Substantia nigra (tissue), 51 donors: ENCODE measurements at places on chromosomes 11 and 22.

DNA sequence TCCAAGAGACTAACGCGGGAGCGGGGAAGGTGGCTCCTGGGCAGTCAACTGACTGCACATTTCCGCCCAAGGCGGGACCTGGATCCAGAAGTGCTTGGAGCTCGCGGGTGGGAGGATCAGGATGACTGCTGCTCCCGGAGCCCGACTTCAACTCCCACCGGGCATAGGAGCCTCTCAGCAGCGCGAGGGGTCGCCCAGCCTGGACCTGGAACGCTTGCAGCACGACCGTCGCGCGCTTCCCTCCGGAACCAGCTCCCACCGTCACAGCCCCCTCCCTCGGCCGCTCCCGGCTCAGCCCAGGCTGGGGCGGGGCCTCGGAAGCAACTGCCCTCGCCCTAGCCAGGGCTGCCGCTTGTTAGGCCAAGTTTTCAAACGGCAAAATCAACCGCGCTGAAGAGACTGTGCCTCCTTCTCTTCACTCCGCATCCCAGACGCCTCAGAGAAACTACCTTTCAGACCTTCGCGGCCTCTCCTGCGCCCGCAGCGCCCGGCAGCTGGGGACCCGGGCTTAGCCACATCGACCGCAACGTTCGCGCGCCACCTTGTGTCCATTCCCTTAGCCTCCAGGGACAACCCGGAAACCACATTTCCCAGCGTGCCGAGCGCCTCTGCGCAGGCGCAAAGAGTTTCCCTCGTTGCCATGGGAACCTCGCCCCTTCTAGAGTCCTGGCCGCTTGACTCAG, 14.0 kb downstream of the SSH3 start:
- DNase-seq, result peak; percentile 95

DNA sequence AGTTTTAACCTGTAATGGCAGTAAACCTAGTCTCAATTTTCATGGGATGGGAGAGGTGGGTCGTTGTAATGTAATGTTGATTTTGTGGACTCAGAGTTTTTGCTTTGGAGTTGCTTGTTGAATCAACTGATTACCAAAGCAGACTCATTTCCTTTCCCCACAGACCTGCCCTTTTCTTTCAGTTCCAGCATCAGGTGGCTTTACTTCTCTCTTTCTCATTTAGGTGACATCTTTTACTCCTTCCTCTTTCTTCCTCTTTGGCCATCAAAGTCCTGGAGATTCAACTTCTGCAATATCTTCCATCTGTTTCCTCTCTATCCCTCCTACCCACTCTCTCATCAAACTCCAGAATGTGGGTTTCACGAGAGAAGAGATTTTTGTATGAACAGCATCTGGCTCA, 313.9 kb downstream of the TMEM135 start:
- DNase-seq, result no peak

DNA sequence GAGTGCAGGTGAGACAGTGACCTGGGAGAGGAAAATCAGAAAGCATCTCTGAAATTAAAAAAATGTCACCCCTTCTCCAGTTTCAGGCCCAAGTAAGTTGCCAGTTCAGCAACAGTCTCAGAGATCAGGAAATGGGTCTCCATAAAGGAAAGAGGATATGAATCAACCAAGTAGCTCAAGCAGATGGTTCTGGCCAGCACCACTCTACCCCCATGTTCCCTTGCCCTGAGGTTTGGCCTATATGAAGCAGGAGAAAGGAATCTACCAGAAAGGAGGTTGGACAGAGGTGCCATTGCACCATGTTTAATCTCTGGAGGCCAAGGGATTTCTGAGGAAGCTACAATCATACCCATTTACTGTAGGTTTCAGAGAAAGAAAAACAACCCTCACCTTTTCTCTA, 7.7 kb downstream of the FZD4 start:
- no peak for DNase-seq

GRCh38 chr11:64848826-64849597, 4.6 kb upstream of the CDC42BPG start:
- no peak for DNase-seq

- DNase-seq, result no peak
Observed at GRCh38 chr11:108733479-108734116, 68.7 kb downstream of the DDX10 start.

DNA sequence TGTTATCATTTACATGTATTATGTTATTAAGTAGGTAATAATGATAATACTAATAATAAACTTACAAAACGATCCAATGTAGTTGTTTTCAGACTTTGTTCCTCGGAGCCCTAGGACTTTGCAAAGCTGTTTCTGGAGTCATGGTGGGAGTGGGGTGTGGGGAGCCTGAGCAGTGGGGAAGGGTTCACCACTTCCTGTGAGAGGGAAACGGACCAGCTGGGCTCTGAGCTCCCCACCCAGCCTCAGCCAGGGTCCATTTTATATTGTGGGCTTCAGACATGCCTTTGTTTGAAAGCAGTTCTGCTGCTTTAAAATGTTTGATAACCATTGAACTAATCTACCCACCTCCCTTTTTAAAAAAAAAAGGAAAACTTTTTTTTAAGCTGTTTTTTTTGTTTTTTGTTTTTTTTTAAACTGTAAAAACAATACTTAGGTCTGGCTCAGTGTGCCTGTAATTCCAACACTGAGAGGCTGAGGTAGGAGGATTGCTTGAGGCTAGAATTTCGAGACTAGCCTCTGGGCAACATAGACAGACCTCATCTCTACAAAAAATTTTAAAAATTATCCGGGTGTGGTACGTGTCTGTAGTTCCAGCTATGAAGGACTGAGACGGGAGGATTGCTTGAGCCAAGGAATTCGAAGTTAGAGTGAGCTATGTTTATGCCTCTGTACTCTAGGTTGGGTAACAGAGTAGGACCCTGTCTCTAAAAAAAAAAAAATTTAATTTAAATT, 7.0 kb downstream of the SERPING1 start:
- DNase-seq, result no peak

- DNase-seq, result no peak
Observed at GRCh38 chr11:15179167-15179566, 64.4 kb downstream of the INSC start.

DNA sequence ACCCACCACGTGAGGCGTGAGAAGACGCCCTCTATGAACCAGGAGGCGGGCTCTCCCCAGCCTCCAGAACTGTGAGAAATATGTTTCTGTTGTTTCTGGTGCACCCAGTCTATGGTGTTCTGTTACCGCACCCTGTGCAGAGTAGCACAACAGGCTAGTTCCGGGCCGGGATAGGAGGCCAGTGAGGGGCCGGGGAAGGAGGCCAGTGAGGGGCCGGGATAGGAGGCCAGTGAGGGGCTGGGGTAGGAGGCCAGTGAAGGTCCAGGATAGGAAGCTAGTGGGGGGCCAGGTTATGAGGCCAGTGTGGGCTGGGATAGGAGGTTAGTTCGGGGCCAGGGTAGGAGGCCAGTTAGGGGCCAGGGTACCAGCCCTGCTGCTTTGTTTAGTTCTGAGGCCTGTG, 204.6 kb downstream of the BARX2 start:
- no peak for DNase-seq

DNA sequence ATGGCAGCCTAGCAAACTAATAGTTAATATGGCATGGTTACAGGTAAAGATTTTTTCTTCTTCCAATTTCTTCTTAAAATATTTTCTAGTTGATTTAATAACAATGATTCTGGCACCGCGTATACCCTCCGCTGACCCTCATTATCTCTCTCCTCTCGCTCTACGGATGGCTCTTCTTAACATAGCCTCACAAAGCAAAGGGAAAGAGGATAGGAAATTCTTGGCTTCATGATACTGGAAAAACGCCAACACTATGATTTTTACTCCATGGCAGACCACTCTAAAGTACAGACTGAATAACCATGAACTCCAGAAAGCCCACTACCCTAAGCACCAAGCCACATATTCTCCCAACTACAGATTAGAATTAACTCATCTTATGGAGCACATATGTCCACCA, 6.1 kb downstream of the PI4KA start:
- DNase-seq, result no peak

- no peak for DNase-seq
Observed at GRCh38 chr11:70506986-70507385, 108.7 kb downstream of the CTTN start.

GRCh38 chr11:38593649-38594048, 1995.6 kb upstream of the RAG2 start:
- DNase-seq, result no peak

DNA sequence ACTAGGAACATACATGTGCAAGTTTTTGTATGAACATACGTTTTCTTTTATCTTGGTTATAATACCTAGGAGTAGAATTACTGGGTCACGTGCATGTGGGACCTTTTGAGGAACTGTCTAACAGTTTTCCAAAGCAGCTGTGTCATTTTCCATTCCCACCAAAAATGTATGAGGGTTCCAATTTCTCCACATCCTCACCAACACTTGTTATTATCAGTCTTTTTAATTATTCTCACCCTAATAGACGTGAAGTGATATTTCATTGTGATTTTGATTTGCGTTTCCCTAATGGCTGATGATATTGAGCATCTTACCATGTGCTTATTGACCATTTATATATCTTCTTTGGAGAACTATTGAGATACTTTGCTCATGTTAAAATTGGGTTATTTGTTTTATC, 162.1 kb downstream of the CHST1 start:
- no peak for DNase-seq

GRCh38 chr22:46079093-46079860, 71.0 kb upstream of the PPARA start:
- DNase-seq, result no peak

GRCh38 chr11:257766-258493, 20.3 kb upstream of the NLRP6 start:
- no peak for DNase-seq

DNA sequence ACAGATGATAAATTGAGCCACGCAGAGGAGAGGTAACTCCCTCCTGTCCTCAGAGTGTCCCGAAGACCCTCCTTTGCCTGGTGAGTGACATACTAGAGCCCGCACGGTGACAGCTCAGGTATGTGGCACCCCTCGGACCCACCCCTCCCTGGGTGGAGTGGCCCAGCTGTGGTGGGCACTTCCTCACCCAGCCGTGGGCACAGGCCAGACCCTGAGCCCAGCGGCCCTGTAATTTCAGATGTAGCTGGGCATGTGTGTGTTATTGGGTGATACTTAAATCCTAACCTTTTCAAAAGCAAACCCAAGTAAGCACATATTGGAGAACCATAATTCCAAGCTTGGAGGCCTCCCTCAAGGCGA, 93.2 kb downstream of the WNT7B start:
- DNase-seq, result no peak

- no peak for DNase-seq
Observed at GRCh38 chr11:62895501-62895900, 14.8 kb downstream of the SLC3A2 start.

DNA sequence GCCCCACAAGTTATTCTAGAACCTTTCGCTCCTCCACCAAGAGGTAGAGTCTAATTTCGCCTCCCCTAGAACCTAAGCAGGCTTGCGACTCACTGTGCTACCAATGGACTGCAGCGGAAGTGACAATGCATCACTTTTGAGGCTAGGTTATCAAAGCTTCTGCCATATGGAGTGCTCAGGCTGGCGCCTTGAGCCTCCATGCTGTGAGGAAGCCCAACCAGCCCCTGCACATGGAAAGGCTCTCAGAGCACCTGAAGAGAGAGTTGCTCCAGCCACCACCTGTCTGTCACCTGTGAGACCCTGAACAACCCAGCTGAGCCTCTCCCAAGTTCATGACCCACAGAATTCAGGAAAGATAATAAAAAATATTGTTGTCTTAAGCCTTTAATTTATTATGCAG, 29.3 kb upstream of the CBX7 start:
- no peak for DNase-seq

GRCh38 chr11:61034704-61035525, 63.4 kb downstream of the CD6 start:
- no peak for DNase-seq

GRCh38 chr11:128802358-128802981, 64.6 kb downstream of the KCNJ1 start:
- DNase-seq, result no peak

DNA sequence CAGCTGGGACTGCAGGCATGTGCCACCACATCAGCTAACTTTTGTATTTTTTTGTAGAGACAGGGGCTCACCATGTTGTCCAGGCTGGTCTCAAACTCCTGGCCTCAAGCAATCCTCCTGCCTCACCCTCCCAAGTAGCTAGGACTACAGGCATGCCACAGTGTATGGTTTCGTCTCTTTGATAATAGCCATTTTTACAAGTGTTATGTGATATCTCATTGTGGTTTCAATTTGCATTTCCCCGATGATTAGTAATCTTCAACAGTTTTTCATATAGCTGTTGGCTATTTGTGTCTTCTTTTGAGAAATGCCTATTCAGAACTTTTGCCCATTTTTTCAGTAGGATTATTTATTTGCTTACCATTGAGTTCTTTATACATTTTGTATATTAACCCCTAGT, 9.0 kb upstream of the MTMR3 start:
- no peak for DNase-seq

GRCh38 chr11:69923196-69923595, 104.0 kb upstream of the FGF3 start:
- no peak for DNase-seq

- DNase-seq, result no peak
Observed at GRCh38 chr11:75292943-75293342, 52.4 kb downstream of the TPBGL start.

- no peak for DNase-seq
Observed at GRCh38 chr11:134275534-134276395, at the start of gene GLB1L3. Gene GLB1L3 (plus strand): TSS chr11:134276379. CDS start chr11:134276741, 362 bp downstream.

DNA sequence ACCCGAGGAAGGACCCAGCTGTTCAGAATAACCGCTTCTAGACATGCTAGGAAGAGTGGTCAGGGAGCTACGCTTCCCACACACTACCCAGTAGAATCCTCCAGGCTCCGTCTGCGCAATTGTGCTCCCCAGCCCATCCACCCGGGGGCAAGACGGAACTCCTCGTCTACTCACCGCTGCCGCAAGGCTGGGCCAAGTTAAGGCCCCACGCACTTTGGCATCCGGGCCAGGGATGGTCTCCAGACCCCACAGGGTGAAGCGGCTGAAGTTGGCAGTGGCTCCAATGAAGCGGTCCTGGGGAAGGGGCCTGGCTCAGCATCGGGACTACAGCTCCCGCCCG, 757 bp downstream of the RNASEH2C start:
- DNase-seq, result no peak

- DNase-seq, result no peak
Observed at GRCh38 chr22:19038164-19038546, 84.1 kb downstream of the DGCR2 start.

DNA sequence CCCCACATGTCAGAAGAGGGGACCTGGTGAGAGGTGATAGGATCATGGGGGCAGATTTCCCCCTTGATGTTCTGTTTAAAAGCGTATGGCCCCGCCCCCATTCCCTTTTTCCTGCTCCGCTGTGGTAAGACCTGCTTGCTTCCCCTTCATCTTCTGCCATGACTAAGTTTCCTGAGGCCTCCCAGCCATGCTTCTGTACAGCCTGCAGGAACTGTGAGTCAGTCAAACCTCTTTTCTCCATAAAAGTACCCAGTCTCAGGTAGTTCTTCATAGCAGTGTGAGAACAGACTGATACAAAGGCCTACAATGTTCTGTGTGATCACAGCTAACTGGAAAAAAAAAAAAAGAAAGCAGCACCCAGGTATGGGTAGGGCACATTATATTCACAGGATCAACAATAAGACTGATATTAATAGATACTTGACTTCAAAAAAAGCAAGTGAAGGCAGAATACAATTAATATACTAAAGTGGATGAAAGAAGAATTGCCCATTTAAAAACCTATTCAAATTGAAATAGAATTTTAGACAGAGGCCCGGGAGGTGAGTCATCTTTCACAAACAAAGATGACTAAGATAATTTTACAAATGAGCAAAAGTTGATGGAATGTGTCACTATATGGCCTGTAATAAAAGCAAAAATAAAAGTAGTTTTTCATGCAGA, 1.7 kb upstream of the OR52K1 start:
- DNase-seq, result no peak

GRCh38 chr11:61472282-61472681, 36.3 kb upstream of the LRRC10B start:
- no peak for DNase-seq

GRCh38 chr11:19935507-19935906, 222.9 kb downstream of the NAV2 start:
- DNase-seq, result no peak

- no peak for DNase-seq
Observed at GRCh38 chr11:2304506-2305139, 2.8 kb downstream of the TSPAN32 start.
